ENCODE measurements at places on chromosomes 11 and 22. TPM values are rescaled to one million over a fixed set of nuclear protein-coding genes. Genes with fewer than 3 reads are reported as not detected.

The ILK gene
- 110 TPM for total RNA-seq

The C1QTNF5 gene
- total RNA-seq: 12.5 TPM

The LRP4 gene
- total RNA-seq: 7.1 TPM

The LIPT2 gene
- 9.8 TPM for total RNA-seq

The UPB1 gene
- total RNA-seq: 1.2 TPM

The KRTAP5-10 gene
- not detected for total RNA-seq

The OR51Q1 gene
- not detected for total RNA-seq

The RAB3IL1 gene
- total RNA-seq: 10.8 TPM

The FOLR3 gene
- total RNA-seq: not detected

The FIBIN gene
- 36.7 TPM for total RNA-seq

The UBQLN3 gene
- 0.50 TPM for total RNA-seq

The PANX1 gene
- total RNA-seq: 53.0 TPM

The LUZP2 gene
- total RNA-seq: 7.9 TPM

The MYOD1 gene
- not detected for total RNA-seq

Data from hepatocyte (in vitro differentiated cells).